ENCODE measurements at places on chromosomes 4 and X.
A peak's percentile ranks its signal among the peaks of the same experiment; 100 is the strongest.

DNA sequence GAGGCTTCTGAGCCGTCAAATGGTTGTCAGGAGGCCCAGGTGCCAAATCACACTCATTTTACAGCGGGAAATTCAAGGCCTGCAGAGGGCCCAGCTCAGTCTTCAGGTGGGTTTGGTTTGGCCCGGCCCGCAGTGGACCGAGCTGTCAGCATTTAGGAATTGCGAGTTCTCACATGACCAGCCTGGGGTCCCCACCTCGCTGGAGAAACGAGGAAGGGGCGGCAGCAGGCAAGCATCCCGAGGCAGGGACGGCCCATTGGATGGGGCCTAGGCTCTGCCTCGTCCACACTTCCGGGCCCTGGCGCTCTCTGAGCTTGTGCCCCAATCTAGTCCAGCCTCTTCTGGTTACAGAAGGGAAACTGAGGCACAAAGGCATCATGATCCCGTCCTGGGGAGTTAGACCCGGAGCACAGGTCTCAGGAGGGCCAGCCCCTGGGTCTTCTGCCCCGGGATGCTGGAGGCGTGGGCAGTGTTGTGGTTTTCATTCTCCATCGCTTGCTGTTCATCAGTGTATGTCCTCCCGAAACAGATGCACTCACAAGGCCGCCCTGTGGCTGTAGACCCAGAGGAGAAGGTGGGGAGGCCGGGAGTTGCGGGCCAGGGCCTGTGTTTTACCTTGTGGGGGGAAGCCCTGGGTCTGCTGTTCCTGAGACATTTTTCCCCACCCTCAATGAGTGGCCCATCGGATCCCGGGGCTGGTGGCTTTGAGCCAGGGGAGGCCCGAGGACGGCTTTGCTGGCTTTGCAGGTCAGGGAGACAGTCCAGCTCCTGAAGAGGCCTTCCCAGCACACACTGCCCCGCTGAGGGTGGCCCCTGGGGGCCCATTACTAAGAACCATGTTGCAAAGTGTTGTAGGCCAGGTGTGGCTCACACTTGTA lies 8.9 kb downstream of the PSAPL1 start:
- ATAC-seq, result no peak

- no peak for ATAC-seq
Measured at GRCh38 chrX:12657881-12658280, 133.3 kb upstream of the PRPS2 start.

GRCh38 chr4:5134620-5135019 lies 83.3 kb downstream of the STK32B start:
- ATAC-seq, result no peak

DNA sequence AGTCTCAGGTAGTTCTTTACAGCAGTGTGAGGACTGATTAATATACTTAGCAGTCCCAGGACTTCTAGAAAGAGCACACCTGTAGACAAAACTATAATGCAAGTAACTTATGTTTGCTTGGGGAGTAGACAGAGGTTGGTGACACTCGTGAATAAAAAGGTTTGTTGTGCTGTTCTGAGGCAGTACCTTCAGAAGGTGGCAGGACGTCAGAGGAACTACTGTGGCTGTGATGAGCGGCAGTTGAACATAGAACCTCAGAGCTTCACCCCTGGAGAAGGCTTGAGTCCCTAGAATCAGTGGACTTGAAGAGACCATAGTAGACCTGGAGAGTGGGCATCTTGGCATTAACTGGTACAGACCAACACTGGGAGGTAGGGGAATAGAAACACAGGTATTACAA lies 3.3 kb upstream of the GBA3 start:
- ATAC-seq, result no peak

DNA sequence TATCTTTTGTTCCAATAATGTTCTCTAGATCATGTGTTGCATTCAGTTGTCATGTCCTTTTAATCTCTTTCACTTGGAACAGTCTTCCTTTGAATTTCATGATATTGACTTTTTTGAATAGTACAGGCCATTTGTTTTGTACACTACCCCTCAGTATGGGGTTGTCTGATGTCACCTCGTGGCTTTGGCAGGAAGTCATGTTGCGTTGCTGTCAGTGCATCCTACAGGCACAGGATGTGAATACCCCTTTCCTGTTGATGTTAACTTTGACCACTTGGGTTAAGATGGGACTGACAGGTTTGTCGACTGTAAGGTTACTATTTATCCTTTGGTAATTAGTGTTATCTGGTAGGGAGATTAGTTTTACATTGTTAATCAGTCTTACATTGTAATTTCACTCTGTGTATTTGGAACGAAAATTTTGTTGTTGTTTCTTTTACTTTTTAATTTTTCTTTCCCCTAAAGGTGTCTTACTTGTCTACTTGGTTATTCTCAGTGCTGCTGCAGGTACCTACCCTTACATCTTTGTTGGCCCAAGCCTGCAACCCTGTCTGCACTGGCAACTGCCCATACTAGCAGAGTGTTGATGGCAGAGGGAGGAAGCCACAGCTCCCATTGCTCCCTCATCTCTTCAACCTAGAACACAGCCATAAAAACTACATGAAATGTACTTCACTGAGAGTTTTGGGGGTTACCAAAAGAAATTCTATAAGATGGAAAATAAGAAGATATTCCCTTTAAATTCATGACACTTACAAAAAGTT lies 14.7 kb upstream of the ATP8A1 start:
- ATAC-seq, result no peak

DNA sequence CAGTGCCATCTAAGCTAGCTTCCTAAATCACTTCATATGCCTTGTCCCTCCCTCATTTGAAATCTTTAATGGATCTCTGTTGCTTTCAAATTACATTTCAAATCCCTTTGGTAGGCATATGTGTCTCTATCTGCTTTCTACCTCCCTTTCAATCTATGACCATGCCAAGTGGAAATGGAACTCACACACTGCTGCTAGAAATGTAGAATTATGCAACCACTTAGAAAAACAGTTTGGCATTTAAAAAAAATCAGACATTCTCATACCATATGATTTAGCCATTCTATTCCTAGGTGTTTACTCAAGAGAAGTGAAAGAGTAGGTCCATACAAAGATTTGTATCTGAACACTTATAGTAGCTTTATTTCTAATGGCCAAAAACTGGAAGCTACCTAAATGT lies 413.5 kb upstream of the INTU start:
- no peak for ATAC-seq

DNA sequence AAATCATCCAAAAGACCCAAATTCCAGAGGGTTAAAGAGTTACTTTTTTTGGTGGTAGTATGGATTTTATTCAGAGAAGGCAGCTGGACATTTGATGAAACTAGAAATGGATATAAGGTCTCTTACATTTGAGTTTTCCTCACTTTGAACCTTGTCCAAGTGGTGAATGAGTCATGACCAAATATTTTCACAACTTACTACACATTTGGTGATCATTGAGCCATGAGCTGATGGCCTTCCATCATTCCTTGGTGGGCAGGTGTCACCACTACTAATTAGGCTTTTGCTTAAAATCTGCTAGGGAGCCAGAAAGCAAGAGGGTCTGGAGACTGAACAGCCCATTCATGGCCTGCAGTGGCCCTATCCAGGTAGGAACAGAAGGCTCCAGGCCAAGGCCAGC lies 620.2 kb upstream of the INTU start:
- ATAC-seq, result no peak

- no peak for ATAC-seq
Measured at GRCh38 chr4:140406292-140406691, 21.2 kb downstream of the CLGN start.

GRCh38 chrX:12372111-12372510 lies 233.8 kb downstream of the FRMPD4 start:
- ATAC-seq, result peak; percentile 61

DNA sequence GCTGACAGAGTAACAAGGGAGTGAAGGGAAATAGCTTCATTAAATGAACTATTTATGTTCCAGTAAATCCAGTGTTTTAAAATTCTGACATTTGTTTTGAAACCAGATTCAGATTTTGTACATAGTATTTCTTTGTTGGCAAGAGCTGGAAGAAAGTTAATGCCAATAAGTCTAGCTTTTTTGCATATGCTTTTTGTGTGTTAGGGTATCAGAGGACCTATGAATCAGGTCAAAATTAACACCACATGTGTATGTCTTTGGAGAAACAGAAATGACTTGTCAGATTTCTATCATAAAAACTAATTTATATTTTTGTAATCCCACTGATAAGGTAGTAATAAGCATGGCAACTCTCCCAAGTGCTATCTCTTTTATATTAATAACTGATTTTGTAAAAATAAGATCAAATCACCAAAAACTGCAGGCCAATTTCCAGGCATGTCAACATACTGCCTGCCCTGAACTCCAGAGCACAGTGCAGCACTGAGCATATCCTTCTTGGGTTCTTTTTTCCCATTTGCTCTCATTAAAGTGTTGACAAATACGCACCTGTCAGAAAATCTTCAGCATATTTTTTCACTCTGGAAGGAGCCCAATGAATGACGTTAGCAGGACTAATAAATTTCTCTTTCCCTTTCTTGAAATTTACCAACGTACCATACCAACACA lies 65.5 kb downstream of the SH3RF1 start:
- peak; percentile 29 for ATAC-seq

- no peak for ATAC-seq
Measured at GRCh38 chr4:115418635-115419396, 305.4 kb upstream of the NDST4 start.

DNA sequence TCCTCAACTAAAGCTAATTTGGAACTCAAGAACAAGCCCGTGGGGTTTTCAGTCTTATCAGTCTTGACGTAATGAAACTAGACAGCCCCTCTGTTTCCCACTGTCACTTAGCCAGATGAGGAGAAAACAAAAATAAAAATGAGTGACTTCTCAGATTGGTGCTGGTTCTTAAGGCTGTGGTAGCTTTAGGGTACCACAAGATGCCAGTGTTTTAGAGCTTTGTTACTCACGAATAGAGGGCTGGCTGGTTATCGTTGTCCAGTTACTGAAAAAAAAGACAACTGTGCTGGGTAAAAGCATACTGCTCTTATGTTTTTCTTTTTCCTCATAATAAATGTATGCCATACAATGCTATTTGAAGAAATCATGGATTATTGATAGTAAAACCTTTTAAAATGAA lies 796.7 kb downstream of the RAPGEF2 start:
- no peak for ATAC-seq

DNA sequence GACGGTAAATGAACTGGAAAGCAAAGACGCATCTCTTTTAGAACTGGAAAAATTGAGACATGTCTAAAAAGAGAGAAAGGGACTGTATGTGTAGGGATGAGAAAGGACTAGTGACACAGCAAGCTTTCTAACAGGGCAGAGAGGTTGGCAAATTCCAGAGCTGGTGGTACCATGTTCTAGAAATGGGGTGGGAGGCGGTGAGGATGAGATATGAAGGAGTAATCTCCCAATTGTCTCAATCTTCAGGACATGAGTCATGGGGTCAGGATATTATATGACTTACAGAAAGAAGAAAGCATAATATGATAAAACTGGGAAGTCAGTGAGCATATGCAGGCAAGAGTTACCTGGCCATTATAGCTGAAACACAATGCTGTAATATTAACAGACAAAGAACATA lies 14.2 kb downstream of the TAB3 start:
- ATAC-seq, result no peak

GRCh38 chr4:120481756-120482155 lies 415.1 kb upstream of the MAD2L1 start:
- ATAC-seq, result no peak

GRCh38 chr4:7808181-7808580 lies 131.5 kb downstream of the AFAP1 start:
- ATAC-seq, result no peak

GRCh38 chrX:154140742-154141141 lies 3.3 kb upstream of the OPN1LW start:
- ATAC-seq, result no peak

DNA sequence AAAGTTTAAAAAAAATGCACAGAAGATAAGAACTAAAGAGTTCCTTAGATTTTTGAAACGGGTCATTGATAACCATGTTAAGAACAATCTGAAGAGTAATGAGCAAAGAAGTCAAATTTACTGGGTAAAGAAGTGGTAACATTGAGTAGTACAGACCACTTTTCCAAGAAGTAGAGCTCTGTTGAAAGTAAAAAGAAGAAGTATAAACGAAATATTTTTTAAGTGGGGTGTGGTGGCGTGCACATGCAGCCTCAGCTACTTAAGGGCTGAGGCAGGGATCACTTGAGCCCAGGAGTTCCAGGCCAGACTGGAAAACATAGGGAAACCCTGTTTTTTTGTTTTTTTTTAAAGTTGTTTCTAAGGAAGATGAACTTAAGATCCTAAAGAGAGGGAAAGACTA lies 68.5 kb downstream of the UBA6 start:
- ATAC-seq, result no peak

GRCh38 chr4:37685823-37686372 lies 278 bp downstream of the RELL1 start:
- ATAC-seq, result peak; percentile 37

GRCh38 chrX:112753116-112753515 lies 73.4 kb upstream of the LHFPL1 start:
- no peak for ATAC-seq

DNA sequence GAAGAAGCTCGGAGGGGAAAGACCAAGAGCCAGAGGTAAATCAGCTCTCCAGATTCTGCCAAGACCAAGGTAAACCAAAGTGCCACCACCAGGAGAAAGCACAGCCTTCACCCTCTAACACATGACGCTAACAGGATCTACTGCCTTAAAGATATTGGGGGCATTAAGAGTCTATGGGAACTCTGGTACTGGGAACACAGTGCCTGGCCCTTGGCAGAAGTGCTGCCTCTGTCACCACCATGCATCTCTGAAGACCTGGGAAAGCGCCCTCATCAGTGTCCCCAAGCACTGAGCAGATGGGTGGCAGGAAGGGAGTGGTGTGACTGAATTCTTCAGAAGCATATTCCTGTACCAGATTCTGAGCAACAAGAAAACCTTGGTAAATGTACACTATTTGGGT lies 1.3 kb downstream of the QDPR start:
- no peak for ATAC-seq

GRCh38 chr4:122531038-122531437 lies 74.5 kb upstream of the IL2 start:
- ATAC-seq, result no peak

DNA sequence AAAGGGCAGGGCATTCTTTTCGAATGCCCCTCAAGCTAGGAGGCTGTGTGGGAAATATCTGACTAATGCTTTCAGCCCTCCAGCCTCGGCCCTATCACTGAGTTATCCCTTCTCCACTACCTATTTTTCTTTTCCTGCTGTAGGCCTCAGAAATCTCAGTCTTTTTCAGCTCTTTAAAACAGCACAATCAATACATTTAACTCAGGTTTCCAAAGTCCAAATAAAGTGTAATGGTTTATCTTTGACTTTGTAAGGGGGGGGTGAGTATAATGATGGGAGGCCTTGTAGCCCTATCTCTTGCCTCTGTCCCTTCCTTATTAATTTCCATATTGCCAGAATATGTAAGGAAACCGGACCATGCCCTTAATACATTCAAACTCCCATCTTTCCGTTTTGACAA lies 1.6 kb upstream of the WNK3 start:
- ATAC-seq, result no peak

DNA sequence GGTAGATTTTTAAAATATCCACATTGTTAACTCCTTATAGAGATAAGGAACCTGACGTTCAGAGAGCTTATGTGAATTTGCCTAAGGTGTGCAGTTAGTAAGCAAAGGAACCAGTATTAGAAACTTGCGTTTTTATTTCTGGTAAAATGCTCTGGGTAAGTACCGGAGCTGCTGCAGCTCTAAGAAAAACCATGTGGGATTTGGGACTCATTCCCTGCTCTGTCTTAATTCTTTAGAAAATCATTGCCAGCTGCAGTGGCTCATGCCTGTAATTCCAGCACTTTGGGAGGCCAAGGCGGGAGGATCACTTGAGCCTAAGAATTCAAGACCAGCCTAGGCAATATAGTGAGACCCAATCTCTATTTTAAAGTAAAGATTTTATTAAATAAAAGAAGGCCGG lies 5.8 kb downstream of the CCKAR start:
- no peak for ATAC-seq

GRCh38 chr4:133982533-133983224 lies 218.9 kb downstream of the PABPC4L start:
- ATAC-seq, result no peak

Measured in gastroesophageal sphincter (tissue), 4 donors.